ENCODE measurements at places on chromosomes 6 and 20.

DNA sequence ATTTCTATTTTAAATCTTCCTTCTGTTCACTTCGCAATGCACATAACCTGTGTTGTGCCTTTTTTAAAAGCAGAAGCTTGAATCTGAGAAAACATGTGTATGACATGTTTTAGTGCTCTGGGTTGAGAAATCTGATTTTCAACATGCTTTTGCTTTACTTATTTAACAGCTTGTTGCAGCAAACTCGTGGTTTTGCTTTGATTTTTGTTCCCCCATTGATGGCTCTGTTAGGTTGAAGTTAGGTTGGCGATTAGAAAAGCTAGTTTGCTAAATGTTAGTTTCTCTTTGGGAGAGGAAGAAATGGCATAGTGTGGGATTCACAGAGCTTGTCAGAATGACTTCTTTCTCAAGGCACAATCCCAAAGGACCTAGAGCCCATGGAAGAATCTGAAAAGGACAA lies 170.8 kb downstream of the TMEM242 start:
- no peak for DNase-seq

- DNase-seq, result no peak
These were observed 4.9 kb upstream of the BEND6 start for GRCh38 chr6:56949925-56950495.

- DNase-seq, result peak; percentile 27
These were observed 74.5 kb upstream of the ZNF184 start for GRCh38 chr6:27547157-27548075.

- no peak for DNase-seq
These were observed 232.3 kb downstream of the NFATC2 start for GRCh38 chr20:51310216-51310615.

- DNase-seq, result peak; percentile 45
These were observed 36.2 kb upstream of the MRPS18A start for GRCh38 chr6:43723737-43724295.

DNA sequence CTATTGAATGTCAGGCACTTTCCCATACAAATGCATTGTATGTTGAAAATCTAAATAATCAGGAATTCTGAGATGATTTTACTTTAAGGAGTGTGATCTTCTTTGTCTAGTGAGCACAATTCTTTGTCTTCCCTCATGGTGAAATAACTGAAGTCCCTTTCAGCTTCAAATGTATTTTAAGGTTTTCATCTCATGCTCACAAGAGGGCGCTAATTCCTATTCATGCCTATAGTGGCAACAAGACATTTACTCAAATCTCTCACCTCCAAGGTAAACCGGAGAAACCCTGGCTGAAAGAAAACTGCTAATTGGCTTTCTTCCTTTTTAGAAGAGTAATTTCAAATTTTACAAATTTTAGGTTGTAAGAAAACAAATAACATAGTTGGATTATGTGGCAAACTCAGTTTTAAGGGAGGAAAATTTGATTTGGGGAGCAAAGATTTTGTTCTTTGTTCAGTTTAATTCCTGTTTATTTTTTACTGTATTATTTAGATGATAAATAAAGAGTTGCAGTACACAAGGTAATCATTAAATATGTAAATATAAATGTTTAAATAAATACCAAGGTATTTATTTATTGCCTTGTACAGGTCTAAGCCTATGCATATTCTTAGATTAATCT lies 69.1 kb downstream of the SLC35F1 start:
- DNase-seq, result peak; percentile 13

GRCh38 chr20:3367089-3367488 lies 40.4 kb downstream of the DNAAF9 start:
- DNase-seq, result no peak

DNA sequence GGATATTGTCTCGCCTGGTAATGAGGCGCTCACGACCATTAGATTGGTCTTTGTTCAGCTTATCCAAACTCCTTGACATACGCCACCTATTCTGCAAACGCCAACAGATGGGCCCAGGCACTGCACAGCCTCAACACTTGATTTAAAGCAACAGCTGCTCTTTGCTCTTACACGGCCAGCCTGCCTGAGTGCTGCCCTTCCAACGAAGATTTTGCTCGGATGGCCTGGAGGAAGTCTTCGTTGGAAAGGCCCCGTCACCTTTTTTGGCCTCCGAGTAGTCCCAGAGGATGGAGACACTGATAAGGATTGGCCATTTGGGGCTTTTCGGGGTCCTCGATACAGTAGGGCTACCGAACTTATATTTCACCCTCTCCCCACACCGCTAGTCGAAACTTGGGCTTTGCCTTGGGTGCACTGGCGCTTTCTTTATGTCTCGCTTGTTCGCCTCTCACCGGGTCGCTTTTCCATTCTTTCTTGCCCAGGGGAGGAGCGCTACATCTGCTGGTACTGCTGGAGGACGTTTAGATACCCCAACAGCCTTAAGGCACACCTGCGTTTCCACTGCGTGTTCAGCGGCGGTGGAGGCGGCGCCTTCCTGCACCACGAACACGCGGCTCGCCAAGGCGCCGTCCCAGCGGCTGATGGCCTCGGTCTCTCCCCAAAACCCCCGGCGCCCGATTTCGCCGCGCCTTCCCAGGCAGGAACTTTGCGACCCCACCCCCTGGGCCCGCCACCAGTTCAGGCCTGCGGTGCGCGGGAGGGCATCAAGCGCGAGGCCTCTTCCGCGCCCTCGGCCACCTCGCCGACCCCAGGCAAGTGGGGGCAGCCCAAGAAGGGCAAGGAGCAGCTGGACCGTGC lies 6.1 kb downstream of the PRDM13 start:
- no peak for DNase-seq

GRCh38 chr6:33276864-33277662 lies at the start of gene B3GALT4:
B3GALT4 (plus strand) TSS chr6:33277123; CDS start chr6:33277420, 297 bp downstream.
- DNase-seq, result no peak

GRCh38 chr6:130138116-130138908 lies 84.4 kb downstream of the SAMD3 start:
- no peak for DNase-seq
